Fibroblast of skin of left biceps (primary cell): ENCODE measurements at places on chromosomes 7 and 10.

GRCh38 chr10:9296190-9296589 is 1241.7 kb downstream of the GATA3 start:
- no peak for DNase-seq

DNA sequence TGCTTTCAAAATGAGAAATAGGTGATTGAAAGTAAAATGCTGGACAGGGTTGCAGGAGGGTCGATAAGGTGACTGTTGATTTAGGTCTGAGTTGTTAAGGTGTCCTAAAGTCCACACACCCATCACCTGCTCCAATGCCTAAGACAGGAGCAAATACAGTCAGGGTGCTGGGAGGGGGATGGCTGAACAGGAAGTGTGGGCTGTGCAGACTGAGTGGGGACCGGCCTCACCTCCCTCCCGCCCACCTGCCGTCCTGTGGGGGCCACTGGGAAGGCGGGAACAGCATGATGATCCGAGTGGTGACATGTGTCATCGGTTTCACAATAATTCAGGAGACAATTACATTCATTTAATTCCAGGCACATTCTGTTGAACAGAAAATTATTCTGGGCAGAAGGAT is 260.8 kb downstream of the DNAJB6 start:
- DNase-seq, result no peak

DNA sequence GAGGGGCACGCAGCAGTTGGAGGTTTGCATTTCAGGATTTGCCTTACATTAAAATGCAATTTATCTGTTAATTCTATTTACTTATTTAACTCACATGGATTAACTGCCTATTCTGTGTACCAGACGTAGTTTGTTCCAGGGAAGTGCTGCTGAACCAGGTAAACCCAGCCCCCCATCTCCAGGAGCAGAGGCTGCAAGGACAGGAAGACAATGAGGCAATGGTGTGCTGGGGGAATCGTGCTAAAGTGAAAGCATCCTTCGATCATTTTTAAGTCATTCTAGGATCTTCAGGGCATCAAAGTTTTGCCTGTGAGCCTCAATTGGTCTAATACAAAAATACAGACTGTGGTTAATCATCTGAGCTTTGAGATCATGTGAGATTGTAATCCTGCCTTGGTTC is 166.4 kb downstream of the DNAJB6 start:
- DNase-seq, result no peak

- no peak for DNase-seq
Measured at GRCh38 chr7:75546237-75547015, 54.3 kb downstream of the SPDYE5 start.

GRCh38 chr10:110357252-110357780 is 52.6 kb upstream of the SMNDC1 start:
- DNase-seq, result peak; percentile 68

DNA sequence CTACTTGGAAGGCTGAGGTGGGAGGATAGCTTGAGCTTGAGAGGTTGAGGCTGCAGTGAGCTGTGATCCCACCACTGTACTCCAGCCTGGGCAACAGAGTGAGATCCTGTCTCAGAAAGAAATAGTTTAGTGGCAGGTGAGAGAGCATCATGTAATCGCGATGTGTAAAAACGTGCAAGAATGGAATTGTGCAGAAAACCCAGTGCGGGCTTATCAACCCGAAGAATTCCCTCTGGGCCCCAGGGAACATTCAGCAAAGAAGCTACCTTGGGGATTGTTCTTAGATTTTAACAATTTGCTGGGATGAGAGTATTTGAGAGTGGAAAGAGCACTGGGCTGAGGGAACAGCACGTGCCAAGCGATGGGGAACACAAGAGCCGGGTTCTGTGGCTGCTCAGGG is 107.4 kb upstream of the INSYN2A start:
- DNase-seq, result no peak

GRCh38 chr10:59362959-59363381 is 621 bp upstream of the FAM13C start:
- DNase-seq, result no peak

GRCh38 chr7:47179812-47180515 is 401.9 kb downstream of the TNS3 start:
- DNase-seq, result peak; percentile 47

- no peak for DNase-seq
Measured at GRCh38 chr7:4430227-4430626, 251.9 kb upstream of the FOXK1 start.

- no peak for DNase-seq
Measured at GRCh38 chr7:128210590-128211570, 30.2 kb upstream of the LEP start.

- DNase-seq, result no peak
Measured at GRCh38 chr10:68989317-68989990, 851 bp downstream of the KIFBP start.

GRCh38 chr10:49827297-49827696 is 65.2 kb upstream of the OGDHL start:
- no peak for DNase-seq

DNA sequence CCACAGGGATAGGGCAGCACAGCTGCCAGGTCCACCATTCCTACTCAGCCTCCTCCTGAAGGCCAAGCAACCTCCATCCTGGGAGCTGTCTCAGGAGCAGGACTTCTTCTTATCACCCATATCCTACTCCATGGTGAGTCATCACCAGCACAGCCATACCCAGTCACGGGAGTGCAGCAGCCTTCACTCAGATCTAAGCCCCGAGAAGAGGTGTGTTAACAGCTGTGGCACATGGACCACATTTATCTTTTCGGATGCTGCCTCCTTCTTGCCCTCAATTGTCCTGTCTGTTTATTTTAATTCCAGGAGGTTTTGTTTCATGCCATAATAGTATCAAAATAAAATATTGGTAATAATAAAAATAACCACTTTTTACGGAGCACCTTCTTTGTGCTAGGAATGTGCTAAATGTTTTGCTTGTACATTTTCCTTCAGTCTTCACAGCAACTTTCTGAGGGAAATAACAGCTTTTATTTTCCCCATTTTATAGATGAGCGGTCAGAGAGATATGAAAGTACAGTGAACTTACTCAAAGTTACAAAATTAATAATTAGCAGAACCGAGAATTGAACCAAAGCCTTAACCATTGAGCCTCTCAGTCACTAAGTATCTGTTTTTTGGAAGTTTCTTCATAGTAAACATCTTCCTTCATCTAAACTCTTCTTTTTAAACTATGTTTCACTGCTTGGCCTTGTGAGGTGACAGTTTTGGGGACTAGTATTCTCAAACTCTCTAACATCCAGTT is 2.5 kb upstream of the KEL start:
- DNase-seq, result no peak

GRCh38 chr10:130015075-130015695 is 51.1 kb upstream of the EBF3 start:
- DNase-seq, result no peak
